ENCODE measurements at places on chromosomes 3 and 15.

DNA sequence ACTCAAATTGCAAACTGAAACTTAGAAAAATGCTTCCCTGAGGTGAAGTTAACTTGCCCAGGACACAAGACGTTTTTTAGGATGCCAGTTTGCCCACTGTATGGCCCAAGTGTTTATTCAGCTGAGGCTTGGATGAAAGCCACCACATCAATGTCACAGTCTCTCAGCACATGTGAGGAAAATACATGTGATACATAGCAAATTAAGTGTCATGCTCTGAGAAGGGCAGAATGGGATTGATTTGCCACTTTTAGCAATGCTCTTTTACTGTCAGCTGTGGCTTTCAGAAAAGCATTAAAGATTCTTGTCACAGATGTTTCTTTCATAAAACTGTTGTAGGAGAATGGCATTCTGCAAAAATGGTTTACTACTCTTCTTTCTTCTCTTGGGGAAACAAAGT lies 165.5 kb downstream of the ZIC1 start:
- DNase-seq = no peak
- no peak overlapping the region for H3K27ac ChIP-seq
- H3K36me3 ChIP-seq = no peaks in the 10 kb centered on the region
- H3K27me3 ChIP-seq = no peaks in the 10 kb centered on the region
- H3K4me1 ChIP-seq = no peaks in the 10 kb centered on the region

- H3K27ac ChIP-seq = peak overlapping the region; percentile 91
- DNase-seq = no peak
- H3K36me3 ChIP-seq = no peaks in the 10 kb centered on the region
- H3K4me3 ChIP-seq = peak overlapping the region; percentile 93
- peaks cover 26% of the 10 kb centered on the region for H3K27me3 ChIP-seq
Observed at GRCh38 chr3:134029256-134029733, 430 bp downstream of the SLCO2A1 start.

DNA sequence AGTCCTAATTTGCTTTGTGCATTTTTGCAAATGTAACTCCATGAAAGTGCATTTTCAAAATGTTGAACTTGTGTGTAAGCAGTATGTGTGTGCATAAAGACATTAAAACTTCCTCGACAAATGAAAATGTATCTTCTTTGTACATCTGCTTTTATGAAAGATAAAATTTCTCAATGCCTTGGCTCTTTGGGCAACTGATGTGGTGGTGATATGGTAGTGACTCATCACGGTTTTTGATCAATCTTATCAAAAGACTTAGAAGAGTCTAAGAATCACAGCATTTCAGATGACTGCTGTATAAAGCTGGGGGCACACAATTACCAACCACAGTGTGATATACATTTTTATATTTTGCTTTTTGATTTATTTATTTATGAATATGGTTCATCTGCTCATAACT lies 5.4 kb upstream of the MASP1 start:
- no peak overlapping the region for H3K27ac ChIP-seq
- H3K4me1 ChIP-seq = peaks cover 22% of the 10 kb centered on the region
- H3K4me3 ChIP-seq = no peak overlapping the region
- no peak for DNase-seq
- peaks cover 7% of the 10 kb centered on the region for H3K27me3 ChIP-seq

DNA sequence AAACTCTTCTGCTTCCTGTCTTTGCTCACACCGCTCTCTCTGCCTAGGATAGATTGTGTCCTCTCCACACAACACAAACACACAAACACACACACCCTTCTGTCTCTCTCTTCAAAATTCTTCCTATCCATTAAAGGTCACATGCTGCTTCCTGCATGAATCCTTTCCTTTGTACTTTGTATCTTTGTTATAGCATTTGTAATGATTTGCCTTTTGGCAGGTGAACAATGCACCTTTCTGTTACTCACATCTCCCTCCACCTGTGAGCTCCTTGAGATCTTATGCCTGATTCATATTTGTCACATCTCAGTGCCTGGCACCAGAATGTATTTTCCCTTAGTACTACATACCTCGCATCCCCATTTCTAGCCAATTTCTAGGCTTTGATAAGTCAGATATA lies 251.4 kb upstream of the UMPS start:
- peaks cover 7% of the 10 kb centered on the region for H3K27me3 ChIP-seq
- H3K4me3 ChIP-seq = no peak overlapping the region
- no peaks in the 10 kb centered on the region for H3K4me1 ChIP-seq
- H3K36me3 ChIP-seq = peaks cover 61% of the 10 kb centered on the region
- no peak for DNase-seq

GRCh38 chr3:43647331-43648166 lies 25.7 kb upstream of the ANO10 start:
- H3K27me3 ChIP-seq = no peaks in the 10 kb centered on the region
- no peak for DNase-seq
- H3K4me1 ChIP-seq = peaks cover 15% of the 10 kb centered on the region
- no peaks in the 10 kb centered on the region for H3K36me3 ChIP-seq
- no peak overlapping the region for H3K27ac ChIP-seq

DNA sequence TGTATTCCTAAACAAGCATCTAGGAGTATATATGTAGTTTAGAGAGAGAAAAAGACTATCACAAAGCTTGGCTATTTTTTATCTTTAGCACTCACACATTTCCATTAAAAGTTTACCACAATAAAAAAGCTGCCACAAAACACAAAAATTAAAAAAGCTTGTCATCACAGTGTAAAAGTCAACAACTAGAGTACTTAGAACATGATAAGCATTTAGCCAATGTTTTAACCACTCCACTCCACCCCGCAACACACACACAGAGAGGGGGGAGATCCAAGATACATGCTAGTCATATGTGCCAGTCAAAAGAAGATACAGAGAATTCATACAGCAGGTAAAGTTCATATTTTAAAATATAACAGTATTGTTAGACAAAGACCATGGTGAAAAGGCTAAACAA lies 79.7 kb downstream of the STAG1 start:
- H3K4me3 ChIP-seq = no peak overlapping the region
- no peak for DNase-seq
- peaks cover 28% of the 10 kb centered on the region for H3K36me3 ChIP-seq
- H3K27ac ChIP-seq = peak overlapping the region; percentile 86
- H3K27me3 ChIP-seq = no peaks in the 10 kb centered on the region
- no peaks in the 10 kb centered on the region for H3K4me1 ChIP-seq

- H3K27ac ChIP-seq = no peak overlapping the region
- peaks cover 13% of the 10 kb centered on the region for H3K36me3 ChIP-seq
- DNase-seq = no peak
- H3K4me3 ChIP-seq = no peak overlapping the region
- no peaks in the 10 kb centered on the region for H3K27me3 ChIP-seq
- no peaks in the 10 kb centered on the region for H3K4me1 ChIP-seq
Observed at GRCh38 chr3:141505166-141505565, 18.3 kb downstream of the RASA2 start.

DNA sequence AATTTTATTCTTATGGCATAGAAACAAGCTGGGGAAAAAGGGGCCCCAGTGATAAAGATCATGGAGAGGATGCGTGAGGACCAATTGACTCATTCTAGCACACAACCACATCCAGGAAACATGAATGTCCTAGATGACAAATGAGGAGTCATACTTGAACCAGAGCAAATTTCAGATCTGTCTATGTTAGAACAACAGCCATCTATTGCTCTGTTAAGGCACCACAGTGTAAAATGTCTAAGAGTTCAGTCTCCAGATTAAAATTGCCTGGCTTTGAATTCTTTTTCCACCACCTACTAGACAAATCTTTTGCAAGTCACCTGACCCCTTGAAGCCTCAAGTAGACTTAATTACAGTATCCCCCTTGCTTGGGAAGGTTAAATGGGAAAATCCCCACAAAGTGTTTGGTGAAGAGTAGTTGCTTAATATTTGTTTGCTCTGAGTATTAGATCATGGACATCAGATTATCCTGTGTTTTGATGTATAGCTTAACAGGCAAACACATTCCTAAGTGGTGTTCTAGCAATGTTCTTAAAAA lies 258.7 kb upstream of the TGFBR2 start:
- H3K4me3 ChIP-seq = no peak overlapping the region
- no peak for DNase-seq
- peaks cover 8% of the 10 kb centered on the region for H3K4me1 ChIP-seq
- no peaks in the 10 kb centered on the region for H3K36me3 ChIP-seq
- H3K27ac ChIP-seq = no peak overlapping the region
- no peaks in the 10 kb centered on the region for H3K27me3 ChIP-seq

- DNase-seq = no peak
- no peaks in the 10 kb centered on the region for H3K27me3 ChIP-seq
- H3K27ac ChIP-seq = peak overlapping the region; percentile 32
- no peak overlapping the region for H3K4me3 ChIP-seq
- H3K36me3 ChIP-seq = peaks cover 15% of the 10 kb centered on the region
Observed at GRCh38 chr3:37904601-37905000, 42.9 kb downstream of the CTDSPL start.

All from nephron progenitor cell (in vitro differentiated cells).